ENCODE measurements at places on chromosomes 4 and X.

DNA sequence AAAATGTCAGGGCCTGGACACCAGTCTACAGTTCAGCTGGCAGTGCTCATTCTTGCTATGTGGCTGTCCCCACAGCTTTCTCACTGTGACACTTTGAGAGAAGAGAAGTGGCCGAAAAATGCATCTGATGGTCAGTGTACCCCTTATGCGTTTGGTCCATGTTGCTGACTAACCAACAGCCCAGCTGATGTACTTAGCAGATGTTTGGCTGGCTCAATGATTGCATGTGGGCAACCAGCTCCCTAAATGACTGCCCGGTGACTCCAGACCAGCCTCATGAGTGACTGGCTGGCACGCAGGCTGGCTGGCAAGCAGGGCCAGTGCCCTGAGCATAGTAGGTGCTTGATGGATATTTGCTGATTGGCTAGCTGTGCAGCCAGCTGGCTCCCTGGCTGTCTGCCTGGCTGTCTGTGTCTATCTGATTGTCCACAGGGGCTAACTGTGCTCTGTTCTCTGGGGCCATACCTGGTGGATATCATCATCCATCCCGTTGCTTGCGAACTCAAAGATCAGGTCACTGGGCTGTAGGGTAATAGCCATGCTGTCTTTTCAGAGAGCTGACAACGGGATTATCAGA lies 29.4 kb downstream of the ELF4 start:
- DNase-seq: no peak

DNA sequence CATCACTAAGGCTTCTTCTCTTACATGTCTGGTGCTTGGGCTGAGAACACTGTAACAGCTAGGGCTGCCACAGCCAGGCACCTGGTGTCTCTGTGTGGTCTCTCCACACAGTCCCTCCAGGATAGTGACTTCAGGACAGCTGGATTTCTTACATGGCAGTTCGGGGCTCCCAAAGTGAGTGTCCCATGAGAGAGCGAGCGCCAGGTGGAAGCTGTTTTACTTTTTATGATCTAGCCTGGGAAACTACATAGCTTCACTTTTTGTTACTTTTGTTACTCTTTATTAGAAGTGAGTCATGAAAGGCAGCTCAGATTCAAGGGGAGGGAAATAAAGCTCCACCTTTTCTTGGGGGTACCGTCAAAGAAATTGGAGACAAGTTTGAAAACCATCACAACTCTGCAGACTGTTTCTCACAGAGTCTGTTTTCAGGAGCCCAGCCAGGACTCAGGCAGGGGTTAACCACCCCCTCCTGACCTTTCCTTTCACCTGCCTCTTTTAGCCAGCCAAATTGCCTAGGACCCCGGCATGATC lies 373.0 kb downstream of the MID1IP1 start:
- no peak for DNase-seq

- DNase-seq: no peak
These were observed 3.8 kb downstream of the CD99 start for GRCh38 chrX:2694914-2695267.

- DNase-seq: no peak
These were observed 245.9 kb upstream of the TLL1 start for GRCh38 chr4:165627128-165627527.

- no peak for DNase-seq
These were observed 502.8 kb downstream of the CFAP47 start for GRCh38 chrX:36422368-36422767.

GRCh38 chrX:131288188-131288587 lies 918 bp downstream of the IGSF1 start:
- no peak for DNase-seq

DNA sequence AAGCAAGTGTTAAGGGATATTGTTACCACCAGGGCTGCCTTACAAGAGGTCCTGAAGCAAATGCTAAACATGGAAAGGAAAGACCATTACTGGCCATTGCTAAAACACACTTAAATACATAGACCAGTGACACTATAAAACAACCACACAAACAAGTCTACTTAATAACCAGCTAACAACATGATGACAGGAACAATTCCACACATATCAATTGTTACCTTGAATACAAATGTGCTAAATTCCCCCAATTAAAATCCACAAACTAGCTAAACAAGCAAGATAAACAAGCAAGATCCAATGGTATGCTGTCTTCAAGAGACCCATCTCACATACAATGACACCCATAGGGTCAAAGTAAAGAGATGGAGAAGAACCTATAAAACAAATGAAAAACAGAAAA lies 20.5 kb upstream of the MAGEA8 start:
- DNase-seq: no peak

DNA sequence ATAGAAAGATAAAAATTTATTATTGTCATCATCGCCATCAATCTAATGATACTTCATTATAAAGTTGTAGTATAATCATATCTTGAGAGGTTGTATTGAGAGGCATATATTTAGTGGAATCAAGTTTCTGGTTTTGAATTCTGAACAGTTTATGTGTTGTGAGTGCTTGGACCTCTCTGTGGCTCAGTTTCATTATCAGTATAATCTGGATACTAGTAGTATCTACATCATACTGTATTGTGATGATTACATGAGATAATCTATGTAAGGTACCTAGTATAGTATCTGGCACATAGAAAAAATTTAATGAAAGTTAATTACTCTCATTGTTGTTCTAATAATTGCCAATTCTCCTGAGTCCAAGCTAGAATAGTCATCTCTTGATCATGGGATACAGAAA lies 161.2 kb upstream of the UBQLN2 start:
- no peak for DNase-seq

- DNase-seq: no peak
These were observed 331.7 kb downstream of the PPARGC1A start for GRCh38 chr4:23558101-23558500.

DNA sequence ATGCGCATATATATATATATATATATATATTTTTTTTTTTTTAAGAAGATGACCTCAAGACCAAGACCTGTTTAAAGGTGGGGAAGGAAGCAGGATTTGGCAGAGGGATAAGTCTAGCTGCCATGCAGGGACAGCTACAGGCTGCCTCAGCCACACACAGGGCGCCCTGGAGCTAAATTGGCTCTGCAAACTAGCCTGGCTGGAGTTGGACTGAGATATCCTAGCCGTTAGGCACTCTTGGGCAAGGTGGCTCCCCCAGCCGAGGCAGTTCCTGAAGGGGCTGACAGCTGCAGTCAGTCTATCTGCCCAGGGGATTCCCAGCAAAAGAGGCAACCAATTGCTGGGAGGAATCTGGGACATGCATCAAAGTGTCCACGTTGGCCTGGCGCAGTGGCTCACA lies 21.9 kb downstream of the TRIML1 start:
- no peak for DNase-seq

DNA sequence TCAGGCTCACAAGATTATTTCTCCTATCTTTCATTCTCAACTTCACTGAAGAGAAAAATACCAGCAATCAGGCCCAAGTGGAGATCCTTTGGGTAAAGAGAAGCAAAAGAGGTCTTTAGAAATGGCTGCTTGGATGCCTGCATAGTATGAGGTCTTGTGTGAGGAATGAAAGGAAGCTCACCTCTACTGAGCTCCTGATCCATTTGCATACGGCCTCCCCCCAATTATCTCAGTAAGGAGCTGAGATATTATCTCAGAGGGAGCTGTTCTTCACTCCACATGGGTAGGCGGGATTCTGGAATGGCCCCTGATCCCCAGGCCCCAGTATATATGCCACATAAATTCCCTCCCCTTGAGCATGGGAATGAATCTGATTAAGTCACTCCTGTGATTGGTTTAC lies 75.8 kb downstream of the EVC2 start:
- no peak for DNase-seq

DNA sequence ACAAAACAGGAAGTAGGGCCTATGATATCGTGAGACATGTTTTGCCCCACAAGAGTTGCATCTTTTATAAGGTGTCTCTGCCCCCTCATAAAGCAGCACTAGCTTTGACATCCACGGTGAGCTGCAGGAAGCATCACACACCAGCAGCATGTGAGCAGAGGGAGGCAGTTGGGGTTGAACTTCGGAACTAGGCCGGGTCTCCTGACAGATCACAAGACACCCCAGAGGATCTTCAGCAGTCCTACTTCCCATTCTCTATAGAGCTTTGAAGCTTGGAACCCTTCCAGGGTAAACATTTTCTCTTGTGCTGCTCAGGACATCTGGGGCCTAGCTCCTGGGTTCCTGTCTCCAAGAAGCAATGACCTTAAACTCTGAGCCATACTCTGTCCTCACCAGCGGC lies 27.5 kb downstream of the YY2 start:
- DNase-seq: peak; percentile 25

GRCh38 chrX:65488495-65488894 lies 46.1 kb downstream of the LAS1L start:
- DNase-seq: no peak

DNA sequence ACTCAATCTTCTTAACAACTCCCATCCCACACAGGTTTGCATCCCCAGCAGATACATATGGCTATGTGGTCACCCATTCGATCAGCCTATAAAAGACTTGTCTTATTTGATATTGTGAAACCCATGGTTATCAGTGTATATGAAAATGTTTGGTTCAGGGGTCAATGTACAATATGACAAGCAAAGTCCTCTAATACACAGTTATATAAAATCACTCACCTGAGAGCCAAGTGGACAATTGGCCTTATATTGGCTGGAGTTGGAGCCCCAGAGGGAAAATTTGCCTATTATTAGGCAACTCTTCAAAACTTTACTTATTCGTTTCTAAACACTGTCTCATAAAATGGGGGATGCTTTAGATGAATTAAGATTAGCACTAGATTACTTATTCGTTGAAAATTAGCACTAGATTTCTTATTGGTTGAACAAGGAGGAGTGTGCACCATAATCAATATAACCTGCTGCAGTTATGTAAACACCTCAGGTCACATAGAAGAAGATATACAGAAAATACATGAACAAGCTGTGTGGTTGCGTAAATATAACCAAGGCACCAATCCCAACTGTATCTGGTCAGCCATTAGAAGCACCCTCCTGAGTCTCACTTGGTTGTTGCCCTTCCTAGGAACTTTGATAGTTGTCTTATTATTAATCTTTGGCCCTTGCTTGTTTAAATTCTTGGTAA lies 10.7 kb upstream of the ADH4 start:
- DNase-seq: no peak

GRCh38 chr4:87050596-87050995 lies 115.8 kb downstream of the AFF1 start:
- DNase-seq: no peak

- no peak for DNase-seq
These were observed 902 bp upstream of the LARP1B start for GRCh38 chr4:128060121-128060698.

- DNase-seq: no peak
These were observed 970.4 kb downstream of the RPA4 start for GRCh38 chrX:97854086-97854485.

DNA sequence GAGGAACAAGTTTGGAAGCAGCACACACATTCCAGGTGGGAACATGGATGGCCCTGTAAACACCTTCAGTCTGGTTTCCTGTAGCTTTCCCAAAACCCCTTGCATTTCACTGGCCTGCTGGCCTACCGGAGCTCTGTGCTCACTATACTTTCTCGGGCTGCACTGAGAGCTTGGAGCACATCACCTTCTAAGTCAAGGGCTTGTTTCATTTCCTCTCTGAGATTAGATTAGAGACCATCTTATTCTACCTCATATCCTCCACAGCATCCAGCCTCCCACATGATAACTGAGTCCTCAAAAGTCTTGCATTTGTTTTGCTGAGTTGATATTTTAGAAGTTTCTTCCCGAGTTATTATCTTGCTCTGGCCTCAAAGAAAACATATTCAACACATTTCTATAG lies 147.7 kb downstream of the RASL11B start:
- no peak for DNase-seq

- DNase-seq: no peak
These were observed 172.5 kb downstream of the ANK2 start for GRCh38 chr4:113221990-113222389.

- DNase-seq: no peak
These were observed 863.8 kb upstream of the PABPC4L start for GRCh38 chr4:135065366-135065765.

- DNase-seq: no peak
These were observed 17.3 kb upstream of the LSM6 start for GRCh38 chr4:146158036-146158745.

- DNase-seq: peak; percentile 89
These were observed 7.5 kb downstream of the SEPTIN6 start for GRCh38 chrX:119685225-119686066.

GRCh38 chr4:244471-244870 lies 60.8 kb downstream of the ZNF732 start:
- DNase-seq: peak; percentile 26

DNA sequence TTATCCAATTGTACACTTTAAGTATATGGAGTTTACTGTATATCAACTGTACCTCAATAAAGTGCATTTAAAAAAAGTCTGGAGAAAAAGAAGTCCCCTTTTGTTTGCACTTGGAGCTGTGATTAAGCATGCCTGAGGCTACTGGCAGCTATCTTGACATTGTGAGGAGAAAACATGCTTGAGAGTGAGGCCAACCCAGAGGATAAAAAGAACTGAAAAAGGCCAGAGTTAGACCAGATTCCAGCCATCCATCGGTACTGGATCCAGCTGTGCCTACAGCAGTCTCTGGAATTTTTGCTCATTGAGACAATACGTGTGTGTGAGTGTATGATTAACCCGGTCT lies 57.4 kb downstream of the LGI2 start:
- DNase-seq: no peak

DNA sequence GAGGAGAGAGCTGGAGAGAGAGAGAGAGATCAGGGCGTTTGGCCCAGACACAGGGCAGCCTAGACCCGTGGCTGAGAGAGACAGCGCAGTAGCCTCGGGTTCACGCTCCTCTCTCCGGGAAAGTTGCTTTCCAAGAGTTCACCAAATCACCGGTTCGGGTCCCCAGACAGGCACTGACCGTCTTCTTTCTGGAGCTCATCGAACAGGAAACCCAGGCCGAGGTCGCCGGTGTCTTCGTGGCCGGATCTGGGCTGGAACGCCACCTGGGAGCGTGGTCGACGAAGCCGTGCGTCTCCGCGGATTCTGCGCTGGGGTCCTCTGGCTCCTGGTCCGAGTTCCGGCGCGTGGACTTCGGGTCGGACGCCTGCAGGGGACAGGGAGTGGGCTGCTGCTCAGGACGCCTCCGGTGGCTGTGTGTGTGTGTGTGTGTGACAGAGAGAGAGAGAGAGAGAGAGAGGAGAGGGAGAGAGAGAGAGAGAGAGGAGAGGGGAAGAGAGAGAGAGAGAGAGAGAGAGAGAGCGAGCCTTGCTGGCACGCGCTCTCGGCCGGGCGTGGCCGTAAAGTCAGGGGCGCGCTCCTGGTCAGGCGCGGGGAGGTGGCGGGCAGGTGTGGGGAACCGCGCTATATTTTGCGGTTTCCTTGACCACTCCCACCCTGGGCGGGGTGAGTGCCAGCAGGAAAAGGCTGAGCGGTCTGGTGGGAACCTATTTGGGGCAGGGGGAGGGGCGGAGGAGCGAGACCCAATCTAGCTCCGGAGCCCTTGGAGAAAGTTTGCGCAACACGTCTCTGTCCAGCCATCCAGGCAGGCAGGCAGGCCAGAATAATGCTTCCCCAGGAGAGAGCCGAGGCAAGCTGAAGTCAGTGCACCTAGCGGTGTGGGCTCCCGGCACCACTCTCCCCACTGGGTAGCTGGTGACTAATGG lies 62.1 kb downstream of the RHOXF2B start:
- DNase-seq: no peak
